Pons (tissue), 1 donor: ENCODE measurements at places on chromosomes 12 and 14.

- DNase-seq: no peak
Measured at GRCh38 chr12:726281-727140, 25.9 kb upstream of the WNK1 start.

DNA sequence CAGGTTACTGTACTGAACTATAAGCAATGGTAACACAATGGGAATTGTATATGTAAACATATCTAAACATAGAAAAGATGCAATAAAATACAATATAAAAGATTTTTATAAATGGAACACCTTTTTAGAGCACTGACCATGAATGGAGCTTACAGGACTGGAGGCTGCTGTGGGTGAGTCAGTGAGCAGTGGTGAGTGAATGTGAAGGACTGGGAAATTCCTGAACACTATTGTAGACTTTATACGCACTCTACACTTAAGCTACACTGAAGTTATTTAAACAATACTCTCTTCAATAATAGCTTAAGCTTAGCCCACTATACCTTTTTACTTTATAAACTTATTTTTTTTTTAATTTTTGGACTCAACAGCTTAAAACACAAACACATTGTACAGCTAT is 313.5 kb downstream of the KCNC2 start:
- no peak for DNase-seq

GRCh38 chr14:55099756-55100155 is 29.3 kb upstream of the LGALS3 start:
- no peak for DNase-seq

DNA sequence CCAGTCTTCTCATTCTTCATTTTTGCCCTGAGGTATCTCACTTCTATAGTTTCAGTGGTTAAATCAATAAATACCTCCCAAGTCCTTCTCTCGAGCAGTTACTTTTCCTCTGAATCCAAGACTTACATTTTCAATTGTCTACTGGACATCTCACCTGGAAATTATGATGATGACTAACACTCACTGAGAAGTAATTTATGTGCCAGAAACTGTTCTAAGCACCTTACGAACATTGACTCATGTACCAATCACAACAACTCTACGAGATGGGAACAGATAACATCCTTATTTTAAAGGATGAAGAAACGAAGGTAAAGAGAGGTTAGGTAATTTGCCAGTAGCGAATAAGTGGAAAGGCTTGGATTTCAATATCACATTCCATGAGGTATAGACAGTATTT is 94.1 kb downstream of the EML5 start:
- DNase-seq: no peak

DNA sequence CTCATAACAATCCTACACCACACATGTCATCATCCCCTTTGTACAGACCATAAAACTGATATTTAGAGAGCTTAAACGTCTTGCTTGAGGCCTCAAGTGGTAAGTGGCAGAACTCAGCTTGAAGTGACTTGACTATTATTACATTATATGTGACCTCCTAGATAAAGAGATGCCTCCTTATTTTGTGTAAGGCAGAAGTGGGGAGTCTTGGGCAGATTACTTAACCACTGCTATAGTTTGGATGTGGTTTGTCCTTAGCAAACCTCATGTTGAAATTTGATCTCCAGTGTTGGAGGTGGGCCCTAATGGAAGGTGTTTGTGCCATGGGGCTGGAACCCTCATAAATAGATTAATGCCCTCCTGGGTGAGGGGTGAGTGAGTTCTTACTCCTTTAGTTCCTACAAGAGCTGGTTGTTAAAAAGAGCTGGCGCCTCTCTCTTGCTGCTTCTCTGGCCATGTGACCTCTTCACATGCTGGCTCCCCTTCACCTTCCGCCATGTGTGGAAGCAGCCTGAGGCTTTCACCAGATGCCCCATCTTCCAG is 37.4 kb downstream of the RCOR1 start:
- DNase-seq: no peak

DNA sequence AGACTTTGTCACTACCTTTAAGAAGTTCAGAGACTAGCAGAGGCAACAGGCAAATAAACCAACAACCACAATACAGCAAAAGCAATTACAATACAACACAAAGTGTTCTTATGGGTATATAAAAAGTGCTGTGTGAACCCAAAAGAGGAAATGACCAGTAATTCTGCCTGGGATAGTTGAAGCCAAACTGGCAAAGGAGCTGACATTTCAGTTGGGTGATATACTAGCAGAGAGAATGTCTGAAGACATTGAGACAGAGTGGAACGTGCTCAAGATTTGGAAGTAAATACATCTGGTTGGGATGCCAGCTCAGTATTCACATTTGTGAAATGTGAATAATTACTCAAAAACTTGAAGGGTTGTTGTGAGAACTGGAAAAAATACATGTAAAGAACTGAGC is 80.6 kb upstream of the GTF2A1 start:
- DNase-seq: no peak

- DNase-seq: no peak
Measured at GRCh38 chr14:103279142-103280025, 54.7 kb upstream of the EIF5 start.

- no peak for DNase-seq
Measured at GRCh38 chr12:1706632-1706980, 15.7 kb downstream of the ADIPOR2 start.

DNA sequence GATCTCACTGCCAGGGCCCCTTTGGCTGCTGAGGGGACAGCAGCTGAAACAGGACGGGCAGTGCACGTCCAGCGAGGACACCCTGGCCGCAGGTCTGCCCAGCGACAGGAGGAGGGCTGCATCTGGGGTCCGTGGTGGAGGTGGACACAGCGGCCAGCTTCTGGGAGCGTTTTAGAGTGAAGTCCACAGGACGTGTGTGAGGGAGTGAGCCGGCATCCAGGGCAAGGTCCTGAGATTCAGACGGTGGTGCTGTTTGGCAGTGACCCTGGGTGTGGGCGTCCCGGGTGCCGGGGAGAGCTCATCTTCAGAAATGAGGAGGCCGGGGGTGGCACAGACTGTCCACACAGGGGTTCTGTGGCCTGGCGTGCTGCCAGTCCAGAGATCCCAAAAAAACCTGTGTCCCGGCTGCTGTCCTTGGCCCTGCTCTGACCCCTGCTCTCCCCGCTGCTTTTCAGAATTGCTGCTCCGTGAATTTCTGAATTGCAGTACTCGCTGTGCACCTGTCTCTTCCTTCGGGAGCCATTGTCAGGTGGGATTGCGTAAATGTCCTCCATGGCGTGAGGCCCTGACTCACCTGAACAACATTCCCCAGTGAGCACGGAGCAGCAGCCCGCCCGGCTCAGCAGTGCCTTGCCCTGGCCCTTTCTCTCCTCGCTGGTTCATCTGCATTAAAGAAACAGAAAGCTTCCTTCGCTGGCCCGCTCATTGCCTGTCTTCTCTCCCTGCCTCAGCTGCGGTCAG is 183.5 kb upstream of the C14orf180 start:
- DNase-seq: no peak

DNA sequence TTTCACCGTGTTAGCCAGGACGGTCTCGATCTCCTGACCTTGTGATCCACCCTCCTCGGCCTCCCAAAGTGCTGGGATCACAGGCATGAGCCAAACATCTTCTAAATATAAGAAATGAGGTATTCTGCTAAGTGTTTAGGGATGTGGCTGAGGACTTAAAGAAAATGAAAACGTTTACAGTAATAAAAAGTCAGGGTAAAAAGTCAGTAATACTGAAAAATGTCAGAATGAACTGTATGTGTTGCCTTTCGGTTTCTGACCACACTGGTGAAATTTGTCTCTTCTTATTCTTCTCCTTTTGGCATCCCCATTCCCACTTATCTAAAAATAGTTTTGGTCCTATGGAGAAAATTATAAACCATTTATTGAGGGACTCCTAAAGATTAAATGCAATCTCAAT is 20.5 kb downstream of the TMEM116 start:
- no peak for DNase-seq

DNA sequence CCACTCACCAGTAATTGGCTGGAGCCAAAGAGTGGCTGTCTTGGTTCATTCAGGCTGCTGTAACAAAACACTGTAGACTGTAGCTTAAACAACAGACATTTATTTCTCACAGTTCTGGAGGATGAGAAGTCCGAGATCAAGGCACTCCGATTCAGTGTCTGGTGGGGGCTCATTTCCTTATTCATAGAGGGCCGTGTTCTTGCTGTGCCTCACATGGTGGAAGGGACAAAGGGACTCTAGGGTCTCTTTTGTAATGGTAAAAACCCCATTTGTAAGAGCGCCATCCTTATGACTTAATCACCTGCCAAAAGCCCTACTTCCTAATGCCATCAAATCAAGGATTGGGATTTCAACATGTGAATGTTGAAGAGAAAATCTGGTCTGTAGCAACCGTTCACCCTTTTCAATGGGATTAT is 34.7 kb upstream of the CDKN3 start:
- no peak for DNase-seq

- no peak for DNase-seq
Measured at GRCh38 chr12:26937443-26937862, 328 bp downstream of the INTS13 start.

DNA sequence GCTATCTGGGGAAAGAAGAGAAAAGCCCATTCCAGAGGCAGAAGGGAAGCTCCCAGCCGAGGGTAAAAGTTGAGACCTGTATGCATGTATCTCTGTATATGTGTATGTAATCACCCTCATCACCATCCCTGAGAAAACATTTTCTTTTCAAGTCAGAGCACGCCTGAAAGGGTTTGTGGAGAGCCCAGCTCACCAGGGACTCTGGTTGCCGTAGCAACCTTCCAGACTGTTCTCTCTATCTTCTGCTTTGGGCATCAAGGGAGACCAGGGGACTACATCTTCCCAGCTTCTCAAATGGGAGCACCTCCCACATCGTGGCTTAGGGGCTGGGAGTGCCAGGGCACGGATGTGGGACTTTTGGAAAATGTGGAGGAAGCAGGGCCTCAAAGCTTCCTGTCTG is 93.5 kb downstream of the GALNT8 start:
- no peak for DNase-seq

DNA sequence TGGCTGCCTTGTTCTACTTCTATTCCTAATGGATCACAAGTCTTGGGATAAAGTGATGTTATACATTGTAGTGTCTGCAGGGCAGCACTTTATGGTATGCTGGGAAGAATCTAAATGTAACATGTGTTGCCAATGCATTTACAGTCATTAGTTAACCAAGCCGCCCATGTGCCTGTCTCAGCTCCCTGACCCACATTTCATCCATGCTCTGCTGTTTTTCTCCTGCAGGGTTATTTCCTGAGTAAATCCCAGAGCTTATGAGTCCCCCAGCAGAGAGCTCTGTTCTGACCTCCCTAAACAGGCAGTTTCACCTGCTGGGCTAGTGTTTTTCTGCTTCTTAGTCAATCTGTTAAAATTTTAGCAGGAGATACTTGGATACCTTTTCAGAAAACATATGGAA is 4.4 kb upstream of the TMTC2 start:
- DNase-seq: no peak

DNA sequence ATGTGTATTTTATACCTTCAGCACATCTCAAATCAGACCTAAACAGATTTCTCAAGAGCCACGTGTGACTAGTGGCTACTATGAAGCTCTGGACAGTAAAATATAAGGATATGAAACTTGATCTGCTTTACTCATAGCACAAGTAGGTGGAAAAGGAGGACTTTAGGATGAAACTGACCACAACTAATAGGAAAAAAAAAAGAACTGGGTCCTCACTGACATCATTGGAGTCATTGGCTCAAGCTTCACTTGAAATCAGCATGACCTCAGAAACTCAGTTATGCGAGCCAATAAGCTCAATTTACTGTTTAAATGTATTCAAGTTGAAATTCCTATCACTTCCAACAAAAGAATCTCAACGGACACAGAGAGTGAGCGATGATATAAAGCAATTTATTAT is 34.1 kb upstream of the CIT start:
- no peak for DNase-seq

- DNase-seq: no peak
Measured at GRCh38 chr12:8612629-8613028, at the start of gene AICDA. TSS of gene AICDA (minus strand) at chr12:8612859. CDS start at chr12:8612767, 92 bp downstream.

GRCh38 chr12:112905451-112906089 is 1.2 kb upstream of the OAS1 start:
- no peak for DNase-seq

DNA sequence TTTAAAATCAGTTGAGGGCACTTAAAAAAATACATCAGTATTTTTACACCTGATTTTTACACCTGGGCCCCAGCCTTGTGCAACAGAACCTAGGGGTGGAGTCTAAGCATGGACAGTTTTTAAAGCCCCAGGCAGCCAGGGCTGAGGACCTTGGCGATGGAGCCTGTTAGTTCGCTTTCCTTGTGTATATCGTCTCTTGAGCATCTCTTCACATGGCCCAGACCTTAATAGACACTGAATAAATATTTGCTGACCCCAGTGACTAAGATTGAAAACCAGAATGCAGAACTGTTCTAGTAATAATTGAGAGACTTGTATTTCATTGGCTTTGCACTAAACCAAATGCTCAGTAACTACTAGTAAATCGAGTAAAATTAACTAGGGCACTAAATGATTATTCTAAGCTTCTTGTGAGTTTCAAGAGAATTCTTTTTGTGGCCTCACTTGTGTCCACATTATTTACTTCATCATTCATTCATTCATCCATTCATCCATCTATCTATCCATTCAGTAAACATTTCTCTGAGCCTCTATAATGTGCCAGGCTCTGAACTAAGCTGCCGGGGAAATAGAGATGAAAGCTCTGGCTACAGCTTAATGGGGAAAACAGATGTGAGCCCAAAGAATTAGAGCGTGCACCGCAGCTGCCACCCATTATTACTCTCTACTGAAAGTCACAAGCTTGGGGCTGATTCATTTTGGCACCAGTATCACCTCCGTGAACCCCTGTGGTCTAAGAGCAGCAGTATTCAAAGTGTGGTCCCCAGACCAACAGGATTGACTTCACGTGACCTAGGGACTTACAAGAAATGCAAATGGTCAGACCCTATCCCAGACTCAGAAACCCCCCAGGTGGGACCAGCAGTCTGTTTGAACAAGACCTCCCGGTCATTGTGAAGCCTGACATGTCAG is 30.7 kb upstream of the BCL7A start:
- no peak for DNase-seq

DNA sequence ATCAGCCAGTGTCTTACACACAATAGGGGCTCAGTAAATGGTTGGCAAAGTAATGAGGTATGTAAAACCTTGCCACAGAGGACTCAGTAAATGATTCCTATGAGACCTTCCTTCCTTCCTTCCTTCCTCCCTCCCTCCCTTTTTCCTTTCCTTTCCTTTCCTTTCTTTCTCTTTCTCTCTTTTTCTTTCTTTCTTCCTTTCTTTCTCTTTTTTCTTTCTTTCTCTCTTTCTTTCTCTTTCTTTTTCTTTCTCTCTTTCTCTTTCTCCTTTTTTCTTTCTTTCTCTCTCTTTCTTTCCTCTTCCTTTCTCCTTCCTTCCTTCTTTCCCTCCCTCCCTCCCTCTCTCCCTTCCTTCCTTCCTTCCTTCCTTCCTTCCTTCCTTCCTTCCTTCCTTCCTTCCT is 7.5 kb downstream of the SDS start:
- DNase-seq: no peak

GRCh38 chr12:128019996-128020544 is 246.9 kb upstream of the TMEM132C start:
- no peak for DNase-seq

- DNase-seq: no peak
Measured at GRCh38 chr14:74437496-74438053, 11.6 kb upstream of the SYNDIG1L start.

- peak; percentile 42 for DNase-seq
Measured at GRCh38 chr14:81435391-81436295, 35.5 kb upstream of the STON2 start.
